CD4-positive, CD25-positive, alpha-beta regulatory T cell (primary cell): ENCODE measurements at places on chromosomes 6 and 20.

DNA sequence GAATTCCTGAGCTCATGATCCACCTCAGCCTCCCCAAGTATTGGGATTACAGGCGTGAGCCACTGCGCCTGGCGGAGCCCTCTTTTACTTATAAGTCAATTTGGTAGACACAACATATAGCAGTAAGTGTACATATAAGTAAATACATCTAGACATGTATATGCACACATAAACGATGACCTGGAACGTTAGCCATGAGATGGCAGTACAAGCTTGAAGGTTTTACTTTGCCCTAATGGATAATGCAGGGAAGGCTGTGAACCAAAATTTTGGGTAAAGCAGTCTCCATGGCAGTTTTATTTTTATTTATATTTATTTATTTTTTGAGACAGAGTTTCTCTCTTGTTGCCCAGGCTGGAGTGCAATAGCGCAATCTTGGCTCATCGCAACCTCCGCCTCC, 2.4 kb upstream of the GNMT start:
- no peaks in the 10 kb centered on the region for H3K36me3 ChIP-seq
- no peaks in the 10 kb centered on the region for H3K27me3 ChIP-seq
- DNase-seq, result no peak
- H3K27ac ChIP-seq, result no peak overlapping the region

- no peak overlapping the region for H3K27ac ChIP-seq
- H3K36me3 ChIP-seq, result no peaks in the 10 kb centered on the region
- no peak for DNase-seq
- H3K27me3 ChIP-seq, result no peaks in the 10 kb centered on the region
These were observed 3.9 kb upstream of the MRGBP start for GRCh38 chr20:62792182-62792939.

DNA sequence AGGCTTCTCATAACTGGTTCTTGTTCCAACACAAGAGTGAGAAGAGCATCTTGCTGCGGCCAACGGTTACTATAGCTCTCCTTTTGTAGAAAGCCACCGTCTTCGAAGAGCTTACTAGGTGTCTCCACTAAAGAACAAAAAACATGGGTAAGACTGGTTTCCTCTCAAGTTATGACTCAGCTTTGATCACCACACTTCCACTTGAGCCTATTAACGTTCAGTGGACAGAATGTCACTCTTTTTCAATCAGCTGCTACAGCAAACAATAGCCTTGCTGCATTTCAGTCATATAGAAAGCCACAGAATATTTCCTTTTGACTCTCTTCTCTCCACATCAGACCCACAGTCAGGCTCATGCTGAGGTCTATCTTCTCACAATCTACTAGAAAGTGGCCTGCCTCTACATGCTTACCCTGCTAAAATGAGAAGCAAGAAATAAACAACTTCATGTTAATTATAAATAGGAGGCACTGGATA, 243.5 kb upstream of the PREP start:
- H3K36me3 ChIP-seq, result no peaks in the 10 kb centered on the region
- H3K27ac ChIP-seq, result peak overlapping the region; percentile 60
- no peaks in the 10 kb centered on the region for H3K27me3 ChIP-seq
- peak; percentile 75 for DNase-seq
- peak overlapping the region; percentile 27 for H3K4me3 ChIP-seq
- H3K4me1 ChIP-seq, result peaks cover 68% of the 10 kb centered on the region

- no peaks in the 10 kb centered on the region for H3K36me3 ChIP-seq
- no peak for DNase-seq
- no peak overlapping the region for H3K27ac ChIP-seq
- no peaks in the 10 kb centered on the region for H3K4me1 ChIP-seq
- no peaks in the 10 kb centered on the region for H3K27me3 ChIP-seq
These were observed 168.9 kb downstream of the PHF3 start for GRCh38 chr6:63804381-63804956.

GRCh38 chr6:163620670-163621330, 206.3 kb downstream of the QKI start:
- H3K4me1 ChIP-seq, result no peaks in the 10 kb centered on the region
- H3K4me3 ChIP-seq, result no peak overlapping the region
- DNase-seq, result no peak

- peaks cover 15% of the 10 kb centered on the region for H3K36me3 ChIP-seq
- no peak overlapping the region for H3K4me3 ChIP-seq
- H3K4me1 ChIP-seq, result peaks cover 3% of the 10 kb centered on the region
These were observed 20.6 kb downstream of the MANBAL start for GRCh38 chr20:37309936-37310590.

- H3K4me3 ChIP-seq, result peak overlapping the region; percentile 43
- no peaks in the 10 kb centered on the region for H3K36me3 ChIP-seq
- peak overlapping the region; percentile 68 for H3K27ac ChIP-seq
- no peak for DNase-seq
- H3K4me1 ChIP-seq, result peaks cover 82% of the 10 kb centered on the region
These were observed 9.6 kb downstream of the IGF2R start for GRCh38 chr6:159978291-159979135.
